NCI-H748 treated with DMSO at 0.1 percent for 48 hours (cell line): ENCODE measurements at places on chromosomes 1 and 21.

DNA sequence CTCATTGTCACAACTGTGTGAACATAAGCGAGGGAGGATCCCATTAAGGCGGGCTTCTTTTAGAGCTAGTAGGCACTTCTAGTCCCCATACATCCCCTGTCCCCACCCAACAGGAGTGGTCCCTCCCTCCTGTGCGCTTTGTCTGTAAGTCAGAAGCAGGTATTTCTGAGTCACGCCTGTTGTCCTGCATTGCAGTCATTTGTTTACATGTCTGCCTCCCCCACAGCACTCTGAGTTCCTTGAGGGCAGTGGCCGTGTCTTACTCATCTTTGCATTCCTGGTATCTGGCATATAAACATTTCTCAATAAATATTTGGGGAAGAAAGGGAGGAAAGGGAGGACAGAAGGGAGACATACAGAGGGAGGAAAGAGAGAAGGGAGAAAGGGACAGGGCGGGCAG is 40.3 kb downstream of the PLEKHA6 start:
- no peak for DNase-seq

DNA sequence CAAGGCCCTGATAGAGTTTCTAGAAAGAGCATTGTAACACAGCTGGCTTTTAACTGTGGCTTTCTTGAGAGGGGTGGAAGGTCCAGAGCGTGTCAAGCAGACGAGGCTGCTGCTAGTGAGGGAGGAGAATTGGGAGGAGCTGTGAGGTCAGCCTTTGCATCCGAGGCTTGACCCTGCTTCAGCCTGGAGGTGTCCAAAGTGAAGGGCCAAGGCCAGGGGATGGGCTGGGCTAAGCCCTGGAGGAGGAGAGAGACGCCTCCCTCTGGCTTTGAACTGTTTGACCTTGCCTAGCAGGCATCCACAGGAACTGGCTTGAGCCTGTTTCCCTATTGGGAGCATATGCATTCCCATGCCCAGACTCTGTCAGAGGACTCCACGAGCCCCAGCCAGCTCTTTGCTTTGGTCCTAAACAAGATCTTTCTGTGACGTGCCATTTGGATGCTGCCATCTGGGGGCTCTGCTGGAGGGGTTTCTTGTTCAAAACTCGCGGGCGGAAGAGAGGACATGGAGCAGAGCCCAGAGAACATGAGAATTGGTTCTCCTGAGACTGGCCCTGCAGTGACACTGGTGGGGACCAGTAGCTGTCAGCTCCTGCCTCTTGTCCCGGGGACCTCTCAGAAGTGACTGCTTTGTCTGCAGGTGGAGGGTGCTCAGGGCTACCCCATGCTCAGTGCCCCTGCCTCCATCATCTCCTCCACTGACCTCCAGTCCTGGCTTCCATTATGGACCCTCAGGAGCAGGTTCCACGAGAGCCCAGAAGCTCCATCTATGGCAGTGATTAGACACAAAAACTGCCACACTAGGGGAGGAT is 5.5 kb downstream of the ACTRT2 start:
- no peak for DNase-seq

DNA sequence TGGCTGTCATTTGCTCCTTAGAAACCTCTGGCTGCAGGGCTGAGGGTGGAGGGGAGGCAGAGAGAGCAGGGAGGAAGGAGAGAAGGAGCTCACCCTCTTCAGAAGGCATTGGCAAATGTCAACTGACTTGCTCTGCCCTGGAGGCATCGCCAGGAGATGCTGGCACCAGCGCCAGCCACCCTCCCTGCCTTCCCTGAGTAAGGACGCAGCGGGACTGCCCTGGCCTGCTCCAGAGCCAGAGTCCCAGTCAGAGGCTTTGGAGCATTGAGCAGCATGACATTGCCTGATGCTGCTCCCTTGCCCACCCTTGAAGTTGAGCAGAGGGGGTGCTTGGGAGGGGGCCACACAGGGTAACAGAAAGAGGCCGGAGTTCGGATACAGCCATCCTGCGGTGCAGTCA is 62.3 kb downstream of the DISP3 start:
- no peak for DNase-seq

GRCh38 chr1:14964711-14965055 is 188.9 kb upstream of the TMEM51 start:
- no peak for DNase-seq

GRCh38 chr1:4638345-4638729 is 16.1 kb upstream of the AJAP1 start:
- no peak for DNase-seq

GRCh38 chr1:31633117-31633516 is 11.6 kb downstream of the PEF1 start:
- DNase-seq, result no peak

GRCh38 chr21:16587141-16587581 is 857.4 kb downstream of the USP25 start:
- DNase-seq, result no peak

- DNase-seq, result no peak
Observed at GRCh38 chr1:80533775-80534334, 1266.9 kb upstream of the ADGRL2 start.

- no peak for DNase-seq
Observed at GRCh38 chr1:116847688-116848531, 61.8 kb upstream of the PTGFRN start.
